NCI-H146 (cell line): ENCODE measurements at places on chromosomes 2 and 18.

DNA sequence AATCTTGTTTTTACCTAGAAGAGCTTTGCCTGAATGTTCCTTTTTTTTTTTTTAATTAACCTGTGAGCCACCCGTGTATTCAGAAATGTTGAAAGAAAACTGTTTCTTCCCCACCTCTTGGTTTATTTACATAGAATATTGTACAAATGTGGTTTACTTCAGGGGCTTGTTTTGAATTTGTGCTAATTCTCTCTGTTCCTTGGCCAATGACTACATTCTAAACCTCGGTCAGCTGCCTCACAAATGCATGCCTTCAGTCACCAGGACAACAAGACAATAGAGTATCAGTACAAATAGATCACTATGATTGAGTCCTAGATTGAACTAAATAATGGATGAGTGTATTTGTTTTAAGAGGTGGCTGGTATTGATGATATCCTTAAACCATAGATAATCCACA is 36.0 kb downstream of the AGFG1 start:
- DNase-seq: no peak

- DNase-seq: no peak
Observed at GRCh38 chr2:111661286-111661940, 222.6 kb downstream of the ANAPC1 start.

- DNase-seq: no peak
Observed at GRCh38 chr2:86700690-86701089, 19.4 kb upstream of the RMND5A start.

GRCh38 chr18:3411854-3412268 is 38.1 kb upstream of the TGIF1 start:
- DNase-seq: no peak

- DNase-seq: no peak
Observed at GRCh38 chr18:79616651-79617510, 62.7 kb upstream of the CTDP1 start.

GRCh38 chr2:102707796-102708695 is 53.8 kb upstream of the TMEM182 start:
- no peak for DNase-seq

DNA sequence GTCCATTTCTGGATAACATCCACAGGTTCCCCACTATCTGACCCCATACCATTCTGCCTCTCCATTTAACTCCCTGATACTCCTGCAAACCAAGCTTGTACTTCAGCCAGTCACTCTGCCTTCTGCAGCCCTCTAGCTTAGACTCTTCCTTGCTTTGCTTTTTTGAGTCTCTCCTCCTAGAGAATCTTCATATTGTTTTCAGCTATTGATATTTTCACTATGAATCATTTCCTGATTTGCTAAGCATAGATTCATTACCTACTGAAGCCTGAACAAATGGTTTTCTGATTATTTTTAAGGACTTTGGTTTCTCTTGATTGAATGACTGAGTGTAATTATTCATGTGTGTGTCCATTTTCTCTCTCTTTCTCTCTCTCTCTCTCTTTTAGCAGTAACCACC is 2102.3 kb upstream of the CELF4 start:
- no peak for DNase-seq

DNA sequence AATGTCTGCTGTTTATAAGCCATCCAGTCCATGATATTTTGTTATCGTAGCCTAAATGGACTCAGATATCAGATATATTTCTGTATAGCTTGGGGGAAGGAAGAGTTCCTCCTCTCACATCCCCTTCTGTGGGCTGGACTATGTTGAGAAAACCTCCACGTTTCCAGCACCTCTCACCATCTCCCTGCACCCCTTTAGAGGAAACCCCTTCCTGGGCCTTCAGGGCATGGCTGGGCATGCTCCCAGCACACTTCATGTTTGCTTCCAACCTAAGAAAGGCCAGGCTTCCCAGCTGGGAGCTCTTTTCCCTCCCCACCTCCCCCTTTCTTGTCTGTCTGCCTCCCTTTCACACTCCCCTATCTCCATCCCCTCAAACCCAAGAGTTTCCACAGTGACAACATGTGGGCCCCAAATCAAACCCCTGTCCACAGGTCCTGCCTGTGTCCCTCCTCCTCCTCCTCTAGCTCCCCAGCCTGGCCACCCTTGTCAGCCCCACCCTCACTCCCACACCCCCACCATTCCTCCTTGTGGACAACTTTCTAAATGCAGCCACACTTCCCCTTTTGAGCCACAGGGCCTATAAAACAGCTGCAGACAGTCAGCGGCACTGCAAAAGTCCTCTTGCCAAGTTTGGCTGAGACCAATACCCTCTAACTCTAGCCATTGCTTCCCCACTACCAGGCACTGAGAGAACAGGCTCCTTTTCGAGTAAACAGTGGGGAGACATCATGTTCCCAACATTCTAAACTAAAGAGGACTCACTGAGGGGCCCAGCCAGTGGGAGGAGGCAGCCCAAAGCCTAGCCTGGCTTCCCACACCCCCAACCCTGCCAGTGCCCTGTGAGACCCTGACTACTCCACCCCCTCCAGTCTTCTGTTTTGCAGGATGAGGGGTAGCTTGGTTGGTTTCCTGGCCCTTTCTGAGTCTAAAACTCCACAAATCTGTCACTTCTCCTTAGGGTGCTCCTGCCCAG is 120.5 kb downstream of the ZFP36L2 start:
- no peak for DNase-seq

DNA sequence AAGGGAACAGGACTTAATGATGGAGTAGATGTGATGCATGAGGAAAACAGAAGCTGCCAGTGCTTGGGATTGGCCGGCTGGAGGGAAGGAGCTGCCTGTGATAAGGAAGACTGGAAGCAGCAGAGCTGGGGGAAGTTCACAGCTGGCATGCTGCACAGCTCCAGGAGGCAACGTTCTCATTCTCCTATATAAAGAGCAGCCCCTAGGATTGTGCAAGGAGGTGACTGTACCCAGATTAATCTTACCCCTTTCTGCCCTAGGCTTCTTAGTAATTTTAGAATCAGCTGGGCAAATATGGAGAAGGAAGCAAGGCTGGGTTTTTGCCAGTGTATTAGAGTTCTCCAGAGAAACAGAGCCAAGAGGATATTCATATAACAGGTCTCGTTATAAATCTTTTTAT is 155.8 kb downstream of the ALPK2 start:
- no peak for DNase-seq

GRCh38 chr2:217897816-217898806 is 104.7 kb downstream of the TNS1 start:
- DNase-seq: no peak

DNA sequence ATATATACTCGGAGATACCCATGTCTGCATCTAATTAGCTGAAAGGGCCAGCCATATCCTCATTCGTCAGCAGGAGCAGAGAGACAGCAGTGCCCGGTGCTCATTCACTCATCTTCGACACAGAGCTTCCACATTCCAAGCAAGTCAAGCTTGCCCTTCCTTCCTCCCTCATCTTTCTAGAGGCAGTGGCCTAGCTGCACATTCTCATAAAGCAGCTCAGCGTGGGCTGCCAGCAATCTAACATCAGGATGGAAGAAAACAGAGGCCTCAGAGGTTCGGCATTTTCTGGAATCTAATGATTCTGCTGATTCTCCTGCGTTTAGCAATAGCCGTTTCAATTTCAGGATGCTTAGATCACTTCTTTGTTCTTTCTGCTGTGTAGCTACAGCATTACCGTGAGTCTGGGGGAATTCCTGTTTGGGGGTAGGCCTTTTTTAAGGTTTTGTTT is 68.8 kb downstream of the CLHC1 start:
- no peak for DNase-seq

GRCh38 chr18:79819968-79820351 is 22.2 kb downstream of the KCNG2 start:
- no peak for DNase-seq

GRCh38 chr18:74806073-74806472 is 208.4 kb downstream of the ZNF407 start:
- DNase-seq: peak; percentile 12

- DNase-seq: no peak
Observed at GRCh38 chr2:231462729-231463465, 1.4 kb downstream of the NCL start.

- DNase-seq: no peak
Observed at GRCh38 chr2:200320344-200320743, 13.9 kb downstream of the SPATS2L start.

DNA sequence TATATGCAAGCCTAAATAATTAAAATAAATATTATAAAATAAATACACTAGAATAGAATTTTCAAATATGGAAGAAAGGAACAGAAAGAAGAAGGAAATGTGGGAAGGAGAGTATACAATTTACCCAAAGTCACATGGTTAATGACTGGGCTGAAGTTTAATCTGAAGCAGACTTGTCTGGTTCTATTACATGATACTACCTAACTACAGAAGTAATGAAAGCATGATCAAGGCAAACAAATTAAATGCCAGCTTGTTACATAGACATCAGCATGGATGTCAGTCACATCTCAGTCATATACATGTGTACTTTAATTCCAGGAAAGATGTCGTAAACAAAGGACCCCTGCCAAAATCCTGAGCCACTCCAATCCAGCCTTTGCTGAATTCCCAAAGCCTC is 1060.8 kb downstream of the CNTNAP5 start:
- no peak for DNase-seq
